ENCODE measurements at places on chromosomes 12 and 14. TPM values are rescaled to one million over a fixed set of nuclear protein-coding genes. Genes with fewer than 3 reads are reported as not detected.

- DNase-seq: peak; percentile 80
These were observed 28.2 kb upstream of the SMUG1 start for GRCh38 chr12:54216797-54217661.

GRCh38 chr14:89700801-89701200 lies 253.7 kb downstream of the EFCAB11 start:
- DNase-seq: no peak

DNA sequence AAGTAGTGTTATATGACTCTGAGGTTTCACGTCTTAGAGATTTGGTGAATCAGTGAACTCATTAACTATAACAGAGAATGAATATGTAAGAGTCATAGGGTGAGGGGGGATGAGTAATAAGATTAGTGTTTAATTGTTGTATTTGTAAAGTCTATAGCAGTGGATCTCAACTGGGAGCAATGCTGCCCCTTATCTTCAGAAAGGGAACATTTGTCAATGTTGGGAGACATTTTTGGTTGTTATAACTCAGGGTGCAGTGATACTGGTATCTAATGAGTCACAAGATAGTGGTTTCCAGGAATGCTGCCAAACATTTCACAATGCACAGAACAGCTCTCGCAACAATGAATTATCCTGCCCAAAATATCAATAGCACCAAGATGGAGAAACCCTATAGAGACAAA lies 1193.7 kb downstream of the GALC start:
- no peak for DNase-seq

DNA sequence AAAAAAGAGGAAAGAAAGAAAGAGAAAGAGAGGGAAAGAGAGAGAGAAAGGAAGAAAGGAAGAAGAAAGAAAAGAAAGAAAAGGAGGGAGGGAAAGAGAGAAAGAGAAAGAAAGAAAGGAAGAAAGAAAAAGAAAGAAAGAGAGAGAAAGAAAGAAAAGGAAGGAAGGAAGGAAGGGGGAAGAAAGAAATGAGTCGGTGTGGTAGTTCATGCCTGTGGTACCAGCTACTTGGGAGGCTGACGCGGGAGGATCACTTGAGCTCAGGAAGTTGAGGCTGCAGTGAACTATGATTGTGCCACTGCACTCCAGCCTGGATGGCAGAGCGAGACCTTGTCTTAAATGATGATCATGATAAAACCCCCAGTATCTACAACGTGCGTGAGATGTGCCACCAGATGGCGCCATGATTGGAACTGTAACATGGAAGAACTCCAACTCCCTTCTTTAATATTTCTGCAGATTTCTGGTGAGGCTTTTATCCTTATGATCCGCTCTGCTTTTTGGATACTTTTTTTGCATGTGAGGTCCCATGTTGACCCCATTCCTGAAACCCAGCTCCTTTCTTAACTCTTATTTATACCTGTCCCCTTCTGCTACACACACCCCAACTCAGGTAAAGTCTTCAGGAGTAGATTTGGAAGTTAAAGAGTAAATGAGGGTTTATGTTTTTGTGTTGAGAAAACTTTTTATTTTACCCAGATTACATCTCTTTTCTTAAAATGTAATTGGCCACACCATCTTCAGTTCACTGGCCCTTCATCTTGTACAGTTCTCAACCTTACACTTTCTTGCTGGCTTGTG lies 25.6 kb downstream of the RNASE10 start:
- DNase-seq: peak; percentile 78

GRCh38 chr12:122859303-122860039 lies 24.2 kb downstream of the HIP1R start:
- peak; percentile 41 for DNase-seq

- DNase-seq: no peak
These were observed 452.6 kb downstream of the ZFP36L1 start for GRCh38 chr14:68340262-68340661.

- no peak for DNase-seq
These were observed 69.5 kb upstream of the DICER1 start for GRCh38 chr14:95226801-95227200.

DNA sequence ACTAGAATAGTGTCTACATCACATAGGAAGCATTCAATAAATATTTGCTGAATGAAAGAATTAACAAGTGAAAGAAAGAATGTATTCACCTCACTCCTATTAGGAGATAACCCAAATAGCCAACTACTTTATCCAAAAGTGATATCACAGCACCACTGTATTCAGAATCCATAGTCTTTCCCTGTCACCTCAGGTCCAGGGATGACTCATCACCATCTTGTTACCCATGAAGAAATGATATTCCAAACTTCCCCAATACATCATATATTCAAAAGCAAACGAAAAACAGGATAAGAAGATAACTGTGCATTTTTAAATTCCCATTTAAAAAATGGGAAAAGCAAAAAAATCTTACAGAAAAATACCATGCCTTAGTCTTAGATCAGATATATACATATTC lies 39.1 kb downstream of the TXNDC16 start:
- DNase-seq: no peak

DNA sequence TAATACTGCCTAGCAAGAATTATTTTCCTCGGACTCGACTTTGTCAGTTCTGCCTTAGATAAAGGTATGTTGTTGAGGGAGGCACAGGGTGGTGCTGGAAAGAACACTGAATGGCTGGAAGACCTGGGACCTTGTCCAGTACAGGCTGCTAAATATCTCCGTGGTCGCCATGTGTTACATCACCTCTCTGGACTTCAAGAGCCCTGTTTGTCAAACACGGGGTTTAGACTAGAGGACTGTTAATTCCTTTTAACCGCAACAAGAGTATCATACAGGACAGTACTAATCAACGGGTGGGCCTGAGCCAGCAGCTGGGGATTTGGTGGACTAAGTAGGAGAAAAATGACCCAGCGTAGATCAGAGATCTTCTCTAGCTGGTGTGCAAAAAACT lies 476.3 kb downstream of the LRIG3 start:
- no peak for DNase-seq

DNA sequence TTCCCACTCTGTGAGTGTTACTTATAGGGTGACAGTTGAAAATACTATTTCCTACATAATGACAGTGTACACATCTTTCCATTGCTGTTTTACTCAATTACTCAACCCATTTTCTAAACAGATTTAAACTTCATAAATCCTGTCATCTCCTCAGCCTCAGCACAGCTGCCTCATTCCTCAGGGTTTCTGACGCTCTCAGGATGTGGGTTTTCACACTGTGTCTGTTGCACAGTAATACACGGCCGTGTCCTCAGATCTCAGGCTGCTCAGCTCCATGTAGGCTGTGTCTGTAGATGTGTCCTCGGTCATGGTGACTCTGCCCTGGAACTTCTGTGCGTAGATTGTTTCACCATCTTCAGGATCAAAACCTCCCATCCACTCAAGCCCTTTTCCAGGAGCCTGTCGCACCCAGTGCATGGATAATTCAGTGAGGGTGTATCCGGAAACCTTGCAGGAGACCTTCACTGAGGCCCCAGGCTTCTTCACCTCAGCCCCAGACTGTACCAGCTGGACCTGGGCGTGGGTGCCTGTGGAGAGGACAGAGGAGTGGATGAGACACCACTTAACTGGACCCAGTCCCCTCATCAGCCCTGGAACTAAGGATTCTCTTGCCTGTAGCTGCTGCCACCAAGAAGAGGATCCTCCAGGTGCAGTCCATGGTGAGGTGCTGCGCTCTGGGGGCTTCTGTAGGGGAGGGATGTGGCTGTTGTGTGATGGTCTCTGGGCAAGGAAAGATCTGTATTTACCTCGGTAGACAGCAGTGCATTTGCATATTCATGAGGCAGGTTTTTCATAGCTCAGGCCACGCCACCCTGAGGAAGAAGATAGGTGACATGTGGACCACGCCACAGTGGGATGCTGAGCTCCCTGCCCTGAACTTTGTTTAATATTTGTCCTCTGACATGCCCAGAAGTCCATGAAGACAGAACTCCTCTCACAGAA lies 750.2 kb downstream of the TMEM121 start:
- DNase-seq: no peak

DNA sequence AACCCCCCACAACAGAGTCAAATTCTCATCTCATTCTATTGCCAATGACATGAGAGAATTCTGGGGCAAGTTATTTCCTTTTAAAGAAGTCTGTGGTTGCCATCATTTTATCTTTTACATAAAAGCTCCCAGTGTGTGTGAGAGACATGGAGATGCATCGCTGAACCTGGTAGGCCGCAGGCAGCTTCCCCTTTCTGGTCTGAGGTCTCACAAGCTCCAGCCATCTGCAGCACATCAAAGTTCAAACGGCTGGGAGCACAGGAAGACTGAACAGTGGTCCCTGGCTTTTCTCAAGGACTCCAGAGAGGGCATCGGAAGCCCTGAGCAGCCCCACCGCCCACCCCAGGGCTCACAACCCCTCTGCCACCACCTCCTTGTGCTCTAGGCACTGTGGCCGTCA lies 141.7 kb downstream of the RIMBP2 start:
- no peak for DNase-seq

DNA sequence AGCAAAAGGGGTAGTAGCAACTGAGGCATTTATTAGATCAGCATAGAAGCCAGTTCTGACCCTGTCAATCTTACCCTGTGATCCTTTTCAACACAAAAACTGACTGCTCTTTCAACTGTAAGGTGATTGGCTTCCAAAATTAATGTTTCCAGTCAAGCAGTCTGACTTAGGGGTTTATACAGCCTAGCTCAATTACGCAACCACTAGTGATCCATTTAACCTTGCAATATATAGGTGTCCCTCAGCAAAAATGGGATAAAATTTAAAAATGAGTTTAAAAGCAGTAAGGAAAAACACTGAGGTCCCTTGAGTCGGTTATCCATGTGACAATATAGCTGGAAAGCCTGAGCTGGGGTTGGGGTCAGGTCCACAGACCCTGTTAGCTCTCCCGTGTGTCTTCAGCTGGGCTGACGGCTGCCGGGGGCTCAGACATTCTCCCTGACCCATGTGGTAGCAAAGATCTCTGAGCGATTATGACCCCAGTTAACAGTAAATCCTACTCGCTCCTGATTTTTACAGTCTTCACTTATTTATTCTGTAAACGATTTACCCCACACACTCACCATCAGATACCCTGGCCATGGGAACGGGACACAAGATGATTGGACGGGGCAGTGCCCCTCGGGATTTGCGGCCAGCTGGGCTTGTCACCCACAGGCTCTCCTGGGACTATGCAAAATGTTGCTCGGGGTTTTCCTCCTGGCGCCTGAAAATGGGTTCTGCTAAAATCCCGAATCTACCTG lies 16.6 kb downstream of the ADGRD1 start:
- DNase-seq: no peak

GRCh38 chr12:47838286-47838931 lies 18.7 kb upstream of the HDAC7 start:
- DNase-seq: no peak

DNA sequence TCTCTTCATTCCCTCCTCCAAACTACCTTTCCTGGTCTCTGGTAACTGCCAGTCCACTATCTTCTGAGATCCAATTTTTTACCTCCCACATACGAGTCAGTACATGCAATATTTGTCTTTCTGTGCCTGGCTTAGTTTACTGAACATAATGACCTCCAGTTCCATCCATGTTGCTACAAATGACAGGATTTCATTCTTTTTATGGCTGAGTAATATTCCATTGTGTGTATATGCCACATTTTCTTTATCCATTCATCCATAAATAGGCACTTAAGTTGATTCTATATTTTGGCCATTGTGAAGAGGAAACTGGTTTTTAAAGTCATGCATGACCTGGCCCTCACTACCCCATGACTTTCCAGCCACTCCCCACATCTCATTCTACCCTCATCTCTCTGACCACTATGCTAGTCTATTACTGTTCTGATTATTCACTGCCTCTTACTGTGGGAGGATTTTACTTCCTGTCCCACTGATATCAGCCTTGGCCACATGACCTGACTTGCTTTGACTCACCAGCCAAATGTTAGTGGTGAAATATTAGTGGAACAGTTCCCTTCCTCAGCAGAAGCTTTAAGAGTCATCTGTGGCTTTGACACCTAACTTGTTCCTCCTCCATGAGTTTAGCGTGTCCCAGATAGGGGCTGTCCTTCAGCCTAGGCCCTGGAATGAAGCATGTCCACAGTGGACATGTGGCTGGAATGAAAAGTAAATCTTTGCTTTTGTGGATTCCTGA lies 52.2 kb downstream of the GOLGA5 start:
- DNase-seq: no peak

GRCh38 chr12:71036526-71036925 lies 116.0 kb upstream of the PTPRR start:
- DNase-seq: no peak

DNA sequence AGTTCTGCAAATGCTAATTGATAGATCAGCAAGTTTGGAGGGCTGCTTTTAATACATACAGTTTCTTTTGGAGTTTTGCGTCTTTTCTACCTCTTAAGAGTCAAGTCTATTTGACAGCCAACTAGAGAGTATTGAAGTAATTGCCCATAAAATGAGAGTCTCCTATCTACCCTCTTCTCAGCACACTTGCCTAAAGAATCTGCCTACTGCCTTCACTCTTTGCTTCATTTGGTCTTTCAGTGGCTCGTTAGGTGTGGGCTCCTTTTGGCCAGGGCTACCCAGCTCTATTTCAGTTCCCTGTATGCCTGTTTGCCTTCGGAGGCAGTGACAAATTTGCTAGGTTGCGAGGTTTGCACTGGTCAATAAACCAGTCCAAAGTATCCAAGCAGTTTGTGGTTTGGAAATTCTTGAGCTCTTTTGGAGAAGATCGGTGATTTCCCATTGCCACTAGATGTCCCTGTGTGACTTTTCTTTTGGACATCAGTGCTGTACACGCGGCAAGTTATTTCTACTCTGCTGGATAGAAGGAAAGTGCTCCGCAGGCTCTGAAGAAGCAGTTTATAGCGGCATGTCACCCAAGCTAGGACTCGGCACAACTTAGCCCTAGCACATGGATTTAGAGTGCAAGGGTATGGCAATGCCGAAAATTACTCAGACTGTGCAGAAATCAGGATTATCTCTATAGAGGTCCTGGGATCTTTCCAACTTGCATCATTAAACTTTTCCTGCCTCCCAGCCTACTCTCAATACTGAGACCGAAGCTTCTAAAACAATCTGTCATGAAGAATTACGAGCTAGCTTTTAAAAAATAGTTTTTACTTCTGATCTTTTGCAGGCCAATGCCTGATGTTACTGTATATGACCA lies 38.6 kb downstream of the MGST1 start:
- no peak for DNase-seq

GRCh38 chr12:103373088-103373523 lies 122.7 kb downstream of the C12orf42 start:
- no peak for DNase-seq

- no peak for DNase-seq
These were observed 1325.7 kb downstream of the SLC16A7 start for GRCh38 chr12:60921541-60921940.

GRCh38 chr12:51729331-51729730 lies 119.2 kb downstream of the FIGNL2 start:
- no peak for DNase-seq

GRCh38 chr12:115960-116915 lies 49.7 kb downstream of the IQSEC3 start:
- DNase-seq: no peak

Gene PMCH
- total RNA-seq: not detected

Gene TMEM106C
- 42.5 TPM for total RNA-seq

Gene ABCB9
- 3.9 TPM for total RNA-seq

Gene FBLN5
- 70.5 TPM for total RNA-seq

Gene SLC6A12
- 0.86 TPM for total RNA-seq

Gene GLIPR1L2
- 2.4 TPM for total RNA-seq

Gene IL22
- not detected for total RNA-seq

Gene CFAP73
- total RNA-seq: not detected

Gene PAH
- total RNA-seq: 0.51 TPM

Gene CDH24
- total RNA-seq: 1.6 TPM

Gene FOXM1
- total RNA-seq: 1.5 TPM

Gene SPTB
- total RNA-seq: 70.8 TPM

Gene TAS2R19
- total RNA-seq: 0.51 TPM

Gene SLC38A4
- 2.3 TPM for total RNA-seq

Gene UNC79
- total RNA-seq: 0.22 TPM

Gene SLC17A8
- not detected for total RNA-seq
